GM03348 (cell line): ENCODE measurements at places on chromosomes 11 and 22.

GRCh38 chr11:44556735-44557409, 8.6 kb upstream of the CD82 start:
- DNase-seq, result peak; percentile 36

- no peak for DNase-seq
Measured at GRCh38 chr11:64694821-64695365, 28.1 kb downstream of the NRXN2 start.

- DNase-seq, result no peak
Measured at GRCh38 chr22:19723983-19724827, 866 bp downstream of the GP1BB start.

DNA sequence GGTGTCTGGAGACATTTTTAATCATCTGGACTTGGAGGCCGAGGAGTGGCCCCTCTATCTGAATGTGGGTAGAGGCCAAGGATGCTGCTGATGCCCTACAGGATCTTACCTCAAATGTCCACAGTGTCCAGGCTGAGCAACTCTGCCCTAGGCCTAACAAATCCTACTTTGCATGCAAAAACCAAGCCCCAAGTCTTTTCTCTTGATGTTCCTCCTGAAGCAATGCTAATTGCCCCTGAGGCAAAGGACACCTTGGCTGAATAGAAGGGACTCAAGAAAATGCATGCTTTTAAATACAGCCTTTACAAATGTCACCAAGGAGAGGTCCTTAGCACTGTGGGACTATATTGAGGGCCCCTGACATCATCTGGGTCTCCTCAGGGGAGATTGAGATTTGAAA, 43.8 kb upstream of the PHF21B start:
- DNase-seq, result no peak

DNA sequence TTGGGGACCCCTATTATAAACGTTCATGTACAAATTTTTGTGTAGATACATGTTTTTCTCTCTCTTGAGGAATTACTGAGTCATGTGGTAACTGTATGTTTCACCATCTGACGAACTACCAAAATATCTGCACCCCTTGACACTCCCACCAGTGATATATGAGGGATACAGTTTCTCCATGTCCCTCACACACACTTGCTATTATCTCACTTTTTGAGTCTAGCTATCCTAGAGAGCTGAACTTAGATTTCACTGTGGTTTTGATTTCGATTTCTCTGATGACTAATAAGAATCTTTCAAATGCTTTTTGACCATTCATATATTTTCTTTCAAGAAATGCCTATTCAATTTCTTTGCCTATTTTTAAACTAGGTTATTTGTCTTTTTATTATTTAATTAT, 200.2 kb downstream of the PGR start:
- DNase-seq, result peak; percentile 38

- DNase-seq, result no peak
Measured at GRCh38 chr11:96147906-96148486, 195.0 kb downstream of the MAML2 start.

DNA sequence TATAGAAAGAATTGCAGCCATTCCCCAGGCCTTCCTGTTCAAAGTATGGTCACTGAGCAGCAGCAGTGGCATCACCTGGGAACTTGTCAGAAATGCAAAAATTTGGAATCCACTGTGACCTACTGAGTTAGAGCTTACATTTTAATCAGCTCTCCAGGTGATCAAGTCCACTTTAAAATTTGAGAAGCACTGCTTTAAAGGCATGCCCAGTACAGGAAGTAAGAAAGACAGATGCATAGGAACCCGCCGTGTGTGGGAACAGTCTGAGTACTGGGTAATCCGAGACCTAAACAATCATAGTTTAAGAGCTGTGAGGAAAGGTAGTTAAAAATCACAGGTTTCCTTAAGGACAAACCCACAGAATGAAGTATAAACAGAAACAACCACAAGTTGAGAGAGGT, 462.4 kb downstream of the RAB38 start:
- no peak for DNase-seq

GRCh38 chr22:25847451-25847850, 105.5 kb downstream of the MYO18B start:
- DNase-seq, result no peak

GRCh38 chr11:14346303-14346955, 12.6 kb downstream of the RRAS2 start:
- DNase-seq, result no peak

GRCh38 chr11:129277198-129277843, 85.2 kb upstream of the ARHGAP32 start:
- no peak for DNase-seq

DNA sequence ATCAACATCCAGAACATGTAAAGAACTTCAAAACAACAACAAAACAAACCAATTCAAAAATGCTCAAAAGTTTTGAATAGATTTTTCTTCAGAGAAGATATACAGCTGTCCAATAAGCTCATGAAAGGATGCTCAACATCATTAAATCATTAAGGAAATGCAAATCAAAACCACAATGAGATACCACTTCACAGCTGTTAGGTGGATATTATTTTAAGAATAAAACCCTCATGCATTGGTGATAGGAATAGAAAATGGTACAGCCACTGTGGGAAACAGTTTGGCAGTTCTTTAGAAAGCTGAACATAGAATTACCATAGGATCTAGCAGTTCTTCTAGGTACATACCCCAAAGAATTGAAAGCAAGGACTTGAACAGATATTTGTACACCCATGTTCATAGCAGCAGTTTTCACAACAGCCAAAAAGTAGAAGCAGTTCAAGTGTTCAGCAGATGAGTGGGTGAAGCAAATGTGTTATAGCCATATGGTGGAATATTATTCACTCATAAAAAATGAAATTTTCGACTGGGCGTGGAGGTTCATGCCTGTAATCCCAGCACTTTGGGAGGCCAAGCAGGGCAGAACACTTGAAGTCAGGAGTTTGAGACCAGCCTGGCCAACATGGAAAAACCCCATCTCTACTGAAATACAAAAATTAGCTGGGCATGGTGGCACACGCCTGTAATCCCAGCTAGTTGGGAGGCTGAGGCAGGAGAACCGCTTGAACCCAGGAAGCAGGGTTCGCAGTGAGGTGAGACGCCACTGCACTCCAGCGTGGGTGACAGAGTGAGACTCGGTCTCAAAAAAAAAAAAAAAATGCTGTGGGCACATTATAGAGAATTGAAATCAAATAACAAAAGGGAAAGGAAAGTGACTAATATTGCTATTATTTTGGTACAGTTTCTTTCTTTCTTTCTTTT, 42.9 kb downstream of the CBL start:
- no peak for DNase-seq

GRCh38 chr11:10117709-10118351, 176.2 kb downstream of the SBF2 start:
- peak; percentile 61 for DNase-seq

- no peak for DNase-seq
Measured at GRCh38 chr11:15815246-15816195, 540.8 kb downstream of the SOX6 start.

DNA sequence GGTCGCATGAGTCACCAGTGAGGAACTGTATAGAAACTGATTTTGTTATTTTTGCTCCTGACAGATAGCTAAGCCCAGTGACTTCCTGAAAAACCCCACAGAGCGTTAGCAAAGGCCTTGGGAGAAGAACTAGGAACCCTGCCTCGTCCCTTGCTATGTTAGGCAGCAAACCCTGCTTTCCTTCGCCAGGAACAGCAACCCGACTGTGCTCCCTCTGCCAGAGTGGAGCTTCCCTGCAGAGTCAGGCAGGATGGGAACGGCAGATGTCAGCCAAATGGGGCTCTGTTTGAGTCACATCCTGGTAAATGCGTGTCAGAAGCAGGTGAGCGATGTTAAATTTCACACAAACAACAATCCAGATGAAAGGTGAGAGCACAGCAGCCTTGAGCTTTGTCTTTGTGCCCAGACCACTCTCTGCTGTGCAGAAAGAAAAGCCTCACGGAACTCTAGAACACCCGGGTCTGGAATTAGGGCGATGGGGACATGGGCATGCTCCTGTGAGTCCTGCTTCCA, 186.6 kb downstream of the ADAMTS15 start:
- DNase-seq, result peak; percentile 53

DNA sequence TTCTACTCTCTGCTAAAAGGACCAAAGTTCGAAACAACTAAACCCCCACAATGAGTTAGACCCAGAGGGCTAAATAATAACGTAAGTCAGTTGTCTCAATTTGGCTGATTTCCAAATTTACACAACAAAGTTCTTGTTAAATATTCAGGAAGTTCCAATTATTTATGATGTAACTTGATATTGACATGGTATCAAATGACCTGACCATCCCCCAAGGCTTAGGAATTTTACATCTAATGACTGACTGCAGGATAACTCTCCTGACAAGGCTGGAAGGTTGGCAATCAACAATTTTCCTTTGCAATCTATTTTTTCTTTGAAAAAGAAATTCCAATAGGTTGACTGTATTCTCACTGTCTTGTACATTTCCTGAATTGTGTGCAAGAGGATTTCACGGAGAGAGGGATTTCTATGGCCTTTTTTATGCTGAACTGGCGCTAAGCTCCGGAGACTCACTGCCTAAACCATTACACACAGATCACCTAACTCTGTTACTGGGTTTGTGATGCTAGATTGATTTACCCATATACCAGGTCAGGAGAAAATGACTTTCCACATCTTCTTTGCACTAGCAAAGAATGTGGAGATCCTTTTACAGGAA, 9.6 kb upstream of the CDON start:
- no peak for DNase-seq

DNA sequence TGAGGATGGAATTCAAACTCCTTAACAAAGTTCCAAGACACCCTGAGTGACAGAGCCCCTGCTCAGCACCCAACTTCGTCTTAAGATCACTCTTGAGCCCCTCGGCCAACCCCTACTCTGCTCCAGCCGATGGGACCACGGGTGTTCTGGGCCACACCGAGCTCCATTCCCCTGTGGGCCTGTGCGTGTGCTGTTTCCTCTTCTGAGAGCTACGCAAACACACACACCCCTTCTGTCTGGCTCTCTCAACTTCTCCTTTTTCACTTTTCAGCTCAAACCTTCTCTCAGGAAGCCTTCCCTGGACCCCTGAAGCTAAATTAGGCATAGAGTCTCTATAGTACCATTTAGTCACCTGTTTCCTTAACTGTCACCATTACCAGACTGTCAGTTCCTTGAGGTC, 37.5 kb upstream of the NNMT start:
- DNase-seq, result no peak
